ENCODE measurements at places on chromosomes 1 and 21.

- DNase-seq = no peak
These were observed 410 bp upstream of the NUDC start for GRCh38 chr1:26921126-26921539.

DNA sequence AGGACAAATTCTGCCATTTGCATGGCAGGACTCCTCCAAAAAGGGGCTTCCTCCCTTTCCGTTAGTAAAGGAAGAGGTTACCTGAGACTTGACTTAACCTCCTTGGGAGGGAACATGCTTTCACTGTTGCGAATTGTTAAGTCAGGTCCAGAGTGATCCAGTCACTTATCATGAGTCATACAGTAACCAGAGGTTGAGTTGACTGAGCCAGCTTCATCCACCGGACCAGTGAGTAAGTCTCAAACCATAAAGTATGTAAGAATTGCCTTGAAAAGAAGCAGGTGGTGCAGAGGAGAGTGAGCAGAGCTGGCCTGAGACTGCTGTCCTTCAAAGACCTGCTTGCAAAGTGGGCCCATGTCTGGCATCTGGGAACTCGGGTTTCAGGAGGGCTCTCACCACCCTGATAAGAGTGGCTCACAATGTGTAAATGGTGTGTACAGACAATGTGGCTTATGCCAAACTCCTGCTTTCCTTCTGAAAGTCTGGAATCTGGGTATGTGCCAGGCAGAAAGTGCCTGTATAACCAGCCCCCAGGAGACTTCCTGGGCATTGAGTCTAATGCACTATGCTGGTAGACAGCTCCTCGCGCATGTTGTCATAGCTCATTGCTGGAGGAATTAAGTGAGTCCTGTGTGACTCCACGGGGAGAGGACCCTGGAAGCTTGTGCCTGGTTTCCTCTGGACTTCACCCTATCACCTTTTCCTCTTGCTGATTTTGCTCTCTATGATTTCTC lies 84.3 kb upstream of the KLHDC7A start:
- peak; percentile 32 for DNase-seq

GRCh38 chr1:1324084-1324523 lies 356 bp downstream of the INTS11 start:
- DNase-seq = no peak

GRCh38 chr1:47507881-47508701 lies 70.2 kb downstream of the FOXD2 start:
- DNase-seq = peak; percentile 29

Data from SW480 (cell line).